Activated CD8-positive, alpha-beta memory T cell treated with anti-CD3 and anti-CD28 coated beads, Interleukin-2, amount 10 ng/mL, durations not matched to agents 7 days and 5 days (primary cell): ENCODE measurements at places on chromosomes 12 and 14. TPM values are rescaled to one million over a fixed set of nuclear protein-coding genes. Genes with fewer than 3 reads are reported as not detected.

DNA sequence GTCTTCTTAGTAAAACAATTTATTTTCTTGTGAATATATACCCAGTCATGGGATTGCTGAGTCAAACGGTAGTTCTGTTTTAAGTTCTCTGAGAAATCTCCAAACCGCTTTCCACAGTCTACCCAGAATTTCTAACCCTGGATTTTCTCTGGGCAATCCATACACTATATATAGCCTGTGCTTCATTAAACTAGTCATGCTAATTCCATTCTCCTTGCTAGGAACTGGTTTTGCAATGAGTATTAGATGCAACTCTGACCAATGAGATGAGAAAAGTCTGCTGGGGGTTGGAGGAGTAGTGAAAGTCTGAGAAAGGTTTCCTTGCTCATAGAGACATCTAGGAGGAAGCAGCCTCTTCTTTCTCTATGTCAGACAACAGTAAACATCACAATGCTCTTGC is 196.1 kb upstream of the CDKN3 start:
- H3K4me1 ChIP-seq = no peaks in the 10 kb centered on the region
- DNase-seq = no peak
- no peaks in the 10 kb centered on the region for H3K36me3 ChIP-seq
- H3K4me3 ChIP-seq = no peak overlapping the region
- no peaks in the 10 kb centered on the region for H3K27me3 ChIP-seq
- H3K27ac ChIP-seq = no peak overlapping the region

The FGF23 gene
- total RNA-seq = not detected

GRCh38 chr14:100120522-100121269 is 38.7 kb downstream of the DEGS2 start:
- peaks cover 36% of the 10 kb centered on the region for H3K36me3 ChIP-seq
- H3K27ac ChIP-seq = peak overlapping the region; percentile 22
- peaks cover 3% of the 10 kb centered on the region for H3K4me1 ChIP-seq
- no peak for DNase-seq
- H3K27me3 ChIP-seq = no peaks in the 10 kb centered on the region

The THAP2 gene
- 8.1 TPM for total RNA-seq

GRCh38 chr14:95300697-95301526 is 18.8 kb downstream of the CLMN start:
- no peak overlapping the region for H3K4me3 ChIP-seq
- H3K36me3 ChIP-seq = no peaks in the 10 kb centered on the region
- DNase-seq = no peak
- H3K27ac ChIP-seq = no peak overlapping the region

GRCh38 chr14:59240356-59240755 is 51.9 kb downstream of the DAAM1 start:
- H3K27ac ChIP-seq = no peak overlapping the region
- no peak overlapping the region for H3K4me3 ChIP-seq
- H3K27me3 ChIP-seq = no peaks in the 10 kb centered on the region
- DNase-seq = no peak
- H3K36me3 ChIP-seq = peaks cover 3% of the 10 kb centered on the region

The PRR4 gene
- 2.2 TPM for total RNA-seq

GRCh38 chr12:105935106-105935505 is 203.6 kb downstream of the NUAK1 start:
- no peak overlapping the region for H3K4me3 ChIP-seq
- no peaks in the 10 kb centered on the region for H3K36me3 ChIP-seq
- peaks cover 2% of the 10 kb centered on the region for H3K27me3 ChIP-seq
- no peak overlapping the region for H3K27ac ChIP-seq
- no peaks in the 10 kb centered on the region for H3K4me1 ChIP-seq

The GALNT16 gene
- 0.35 TPM for total RNA-seq

GRCh38 chr12:94561943-94562411 is 88.4 kb downstream of the TMCC3 start:
- DNase-seq = no peak
- no peak overlapping the region for H3K4me3 ChIP-seq
- no peaks in the 10 kb centered on the region for H3K4me1 ChIP-seq
- H3K27ac ChIP-seq = no peak overlapping the region

DNA sequence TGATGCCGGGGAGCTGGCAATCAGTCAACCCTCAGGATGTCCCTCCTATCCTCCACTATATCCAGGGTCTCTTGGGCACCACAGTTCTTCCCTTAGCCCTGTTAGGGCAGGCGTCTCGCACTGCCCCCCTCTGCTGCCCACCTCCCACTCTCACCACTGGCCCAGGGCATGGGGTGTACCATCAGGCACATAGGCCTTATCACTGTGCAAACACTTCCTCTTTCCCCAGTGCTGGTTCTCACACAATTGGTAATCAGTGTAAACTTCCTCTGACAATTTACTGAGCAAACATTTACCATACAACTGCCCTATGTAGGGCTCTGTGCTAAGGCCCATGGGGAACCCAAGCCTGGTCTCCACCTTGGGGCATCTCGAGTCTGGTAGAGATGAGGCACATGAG is 20.1 kb upstream of the TMED10 start:
- no peak overlapping the region for H3K27ac ChIP-seq
- no peak overlapping the region for H3K4me3 ChIP-seq
- peaks cover 2% of the 10 kb centered on the region for H3K4me1 ChIP-seq
- H3K27me3 ChIP-seq = peaks cover 5% of the 10 kb centered on the region
- H3K36me3 ChIP-seq = no peaks in the 10 kb centered on the region
- DNase-seq = no peak

DNA sequence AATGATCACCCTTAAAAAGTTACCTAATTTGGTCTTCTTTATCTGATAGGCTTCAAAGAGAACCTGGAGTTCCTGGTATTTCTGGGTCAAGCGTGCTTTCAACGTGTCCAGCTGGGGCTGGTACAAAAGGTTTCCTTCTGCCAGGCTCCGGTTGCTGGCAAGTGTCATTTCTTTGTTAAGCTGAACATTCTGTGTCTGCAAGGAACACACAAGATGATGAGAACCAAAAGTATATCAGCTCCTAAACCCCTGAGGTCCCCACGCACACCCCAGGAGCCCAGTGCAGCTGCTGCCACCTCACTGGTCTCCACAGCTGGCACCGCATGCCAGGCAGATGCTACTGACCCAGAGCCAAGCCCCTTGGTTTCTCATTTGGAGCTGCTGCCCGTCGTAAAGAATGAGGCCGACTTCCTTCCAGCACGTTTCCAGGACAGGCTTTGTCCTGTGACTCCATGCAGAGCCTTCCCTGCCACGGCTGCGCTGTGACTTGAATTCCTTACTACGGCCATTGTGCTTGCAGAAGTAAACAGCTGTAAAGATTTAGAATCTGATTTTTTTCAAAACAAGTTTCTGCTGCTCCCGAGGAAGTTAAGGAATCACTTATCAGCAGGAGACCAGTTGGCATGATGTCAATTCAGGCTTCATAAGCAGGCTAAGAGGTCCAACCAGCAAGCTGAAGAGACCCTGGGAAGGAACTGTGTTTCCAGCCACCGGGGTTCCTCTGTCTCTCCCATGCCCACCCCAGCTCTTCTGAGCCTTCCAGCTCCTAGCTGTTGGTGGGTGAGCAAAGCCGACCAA is 24.9 kb downstream of the VPS37B start:
- no peak for DNase-seq
- peak overlapping the region; percentile 60 for H3K4me3 ChIP-seq
- H3K27ac ChIP-seq = peak overlapping the region; percentile 76
- no peaks in the 10 kb centered on the region for H3K27me3 ChIP-seq
- H3K36me3 ChIP-seq = peaks cover 32% of the 10 kb centered on the region

The RILPL2 gene
- 6.3 TPM for total RNA-seq

- peaks cover 20% of the 10 kb centered on the region for H3K4me1 ChIP-seq
- H3K27ac ChIP-seq = no peak overlapping the region
- no peak for DNase-seq
- peaks cover 7% of the 10 kb centered on the region for H3K36me3 ChIP-seq
- H3K4me3 ChIP-seq = no peak overlapping the region
- H3K27me3 ChIP-seq = no peaks in the 10 kb centered on the region
Observed at GRCh38 chr12:93773122-93773871, 96.1 kb downstream of the CRADD start.

- DNase-seq = no peak
- H3K27ac ChIP-seq = no peak overlapping the region
- H3K36me3 ChIP-seq = no peaks in the 10 kb centered on the region
- H3K4me1 ChIP-seq = peaks cover 3% of the 10 kb centered on the region
- no peak overlapping the region for H3K4me3 ChIP-seq
- no peaks in the 10 kb centered on the region for H3K27me3 ChIP-seq
Observed at GRCh38 chr14:58825606-58826005, 187.8 kb downstream of the DACT1 start.

DNA sequence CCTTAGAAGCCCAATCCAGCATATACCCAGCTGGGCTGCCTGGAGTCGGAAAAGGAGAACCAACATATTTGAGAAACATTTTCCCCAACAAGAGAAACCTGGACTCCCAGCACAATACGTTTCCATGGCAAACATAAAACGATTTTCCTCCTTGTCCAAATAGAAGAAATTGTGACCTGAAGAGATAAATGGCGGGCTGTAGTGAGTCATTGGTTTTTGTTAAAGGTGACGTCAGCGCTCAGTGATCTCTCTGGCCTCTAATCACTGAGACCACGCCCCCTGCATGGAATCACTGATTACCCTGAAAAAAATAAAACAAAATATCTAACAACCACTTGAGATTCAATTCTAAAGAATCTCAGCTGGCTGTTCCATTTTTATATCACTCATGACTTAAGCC is 6.0 kb downstream of the CCDC60 start:
- H3K4me1 ChIP-seq = no peaks in the 10 kb centered on the region
- no peak overlapping the region for H3K27ac ChIP-seq
- DNase-seq = no peak

- H3K27ac ChIP-seq = no peak overlapping the region
- H3K4me3 ChIP-seq = no peak overlapping the region
- no peaks in the 10 kb centered on the region for H3K4me1 ChIP-seq
- no peaks in the 10 kb centered on the region for H3K27me3 ChIP-seq
- DNase-seq = no peak
- no peaks in the 10 kb centered on the region for H3K36me3 ChIP-seq
Observed at GRCh38 chr14:85010186-85010585, 519.8 kb upstream of the FLRT2 start.

The WDR89 gene
- total RNA-seq = 19.5 TPM

The LMBR1L gene
- total RNA-seq = 53.4 TPM

- no peak overlapping the region for H3K4me3 ChIP-seq
- no peaks in the 10 kb centered on the region for H3K4me1 ChIP-seq
- no peaks in the 10 kb centered on the region for H3K27me3 ChIP-seq
- no peak for DNase-seq
- no peak overlapping the region for H3K27ac ChIP-seq
Observed at GRCh38 chr12:5222011-5222461, 178.4 kb downstream of the KCNA5 start.

- peaks cover 2% of the 10 kb centered on the region for H3K4me1 ChIP-seq
- no peak overlapping the region for H3K4me3 ChIP-seq
- no peak overlapping the region for H3K27ac ChIP-seq
Observed at GRCh38 chr14:23538785-23539184, 12.8 kb downstream of the ZFHX2 start.

- peaks cover 56% of the 10 kb centered on the region for H3K4me1 ChIP-seq
- peaks cover 63% of the 10 kb centered on the region for H3K36me3 ChIP-seq
- peak overlapping the region; percentile 100 for H3K27ac ChIP-seq
- peak overlapping the region; percentile 89 for H3K4me3 ChIP-seq
Observed at GRCh38 chr12:112979041-112979680, 842 bp downstream of the OAS2 start.

The KRT82 gene
- total RNA-seq = not detected

The PKP2 gene
- total RNA-seq = not detected

DNA sequence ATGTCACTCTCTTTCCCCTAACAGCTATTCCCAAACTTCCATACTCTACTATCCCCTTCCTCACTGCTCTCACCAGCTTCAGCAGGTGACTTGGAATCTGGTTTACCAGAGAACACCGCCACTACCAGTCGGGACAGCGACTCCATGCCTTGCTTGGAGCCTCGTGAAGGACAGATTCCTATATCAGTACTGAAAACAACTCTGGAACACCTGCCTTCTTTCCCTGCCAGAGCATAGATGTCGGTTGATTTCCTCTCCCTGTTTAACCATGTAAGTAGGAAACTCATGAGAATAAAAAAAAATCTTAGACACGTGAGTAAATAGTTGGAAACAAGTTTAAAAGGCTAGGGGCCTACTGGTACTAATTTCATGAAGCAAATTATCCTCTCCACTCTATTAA is 219.5 kb upstream of the ABCD2 start:
- no peaks in the 10 kb centered on the region for H3K4me1 ChIP-seq
- peaks cover 2% of the 10 kb centered on the region for H3K36me3 ChIP-seq
- no peak overlapping the region for H3K27ac ChIP-seq
- no peak overlapping the region for H3K4me3 ChIP-seq
- no peaks in the 10 kb centered on the region for H3K27me3 ChIP-seq
- DNase-seq = no peak

- H3K36me3 ChIP-seq = no peaks in the 10 kb centered on the region
- no peak for DNase-seq
- no peaks in the 10 kb centered on the region for H3K27me3 ChIP-seq
- no peak overlapping the region for H3K27ac ChIP-seq
Observed at GRCh38 chr14:94605361-94605760, 6.8 kb upstream of the SERPINA3 start.

- no peaks in the 10 kb centered on the region for H3K27me3 ChIP-seq
- peaks cover 2% of the 10 kb centered on the region for H3K4me1 ChIP-seq
- H3K4me3 ChIP-seq = no peak overlapping the region
- peaks cover 7% of the 10 kb centered on the region for H3K36me3 ChIP-seq
Observed at GRCh38 chr12:49521389-49521788, 17.4 kb upstream of the KCNH3 start.

GRCh38 chr14:36944307-36945010 is 227.9 kb downstream of the SLC25A21 start:
- H3K4me1 ChIP-seq = no peaks in the 10 kb centered on the region
- no peaks in the 10 kb centered on the region for H3K36me3 ChIP-seq
- H3K27me3 ChIP-seq = no peaks in the 10 kb centered on the region
- no peak overlapping the region for H3K4me3 ChIP-seq
- DNase-seq = no peak

The ANKS1B gene
- total RNA-seq = 0.96 TPM

The ACSS3 gene
- not detected for total RNA-seq

- no peak for DNase-seq
- no peak overlapping the region for H3K4me3 ChIP-seq
- H3K36me3 ChIP-seq = no peaks in the 10 kb centered on the region
- H3K27ac ChIP-seq = no peak overlapping the region
Observed at GRCh38 chr12:58918469-58918844, 1.8 kb downstream of the LRIG3 start.

The OR6J1 gene
- not detected for total RNA-seq

DNA sequence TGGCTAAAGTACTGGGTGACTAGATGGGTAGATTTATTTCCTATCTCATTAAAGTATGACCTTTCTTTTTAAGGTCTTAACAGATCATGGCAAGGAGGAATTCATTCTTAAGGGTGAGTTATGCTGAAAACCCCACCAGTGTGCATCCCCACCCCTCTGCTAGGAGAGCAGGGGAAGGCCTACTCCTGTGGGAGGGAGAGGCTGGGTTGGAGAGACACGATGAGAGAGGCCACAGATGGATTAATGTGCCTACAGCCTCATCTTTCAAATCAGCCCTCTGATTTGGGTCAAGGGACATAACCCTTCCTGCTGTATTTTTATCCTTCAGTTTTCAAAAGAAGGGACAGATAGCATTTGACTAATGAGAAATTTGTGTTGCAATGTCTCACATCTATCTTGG is 185.5 kb downstream of the SSPN start:
- DNase-seq = no peak
- H3K27ac ChIP-seq = no peak overlapping the region
- H3K36me3 ChIP-seq = peaks cover 13% of the 10 kb centered on the region
- no peak overlapping the region for H3K4me3 ChIP-seq
